ENCODE measurements at places on chromosomes 3 and 15.

DNA sequence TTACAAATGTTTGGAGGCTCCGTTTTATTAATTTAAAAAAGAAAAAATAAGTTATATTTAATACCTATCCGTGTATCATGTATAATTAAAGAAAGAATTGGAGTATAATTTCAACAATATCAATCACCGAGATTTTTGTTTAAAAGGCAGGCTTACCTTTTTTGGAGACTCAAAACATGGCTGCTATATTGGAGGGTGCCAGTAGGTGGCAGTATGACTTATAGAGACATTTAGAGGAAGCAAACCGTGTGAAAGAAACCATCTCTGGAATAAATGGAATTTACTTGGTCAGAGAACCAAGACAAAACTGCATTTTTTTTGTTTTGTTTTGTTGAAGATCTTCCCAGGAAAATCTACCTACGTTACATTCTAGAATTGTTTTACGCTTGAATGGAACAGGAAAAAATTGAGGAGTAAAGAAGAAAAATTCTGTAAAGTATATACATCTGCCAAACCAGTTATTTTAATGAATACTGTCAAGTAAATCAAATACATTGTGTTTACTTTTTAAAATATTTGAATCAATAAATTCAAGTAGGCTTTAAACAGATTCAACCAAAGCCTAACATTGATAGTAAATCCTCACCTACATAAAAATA lies 802.6 kb upstream of the ALCAM start:
- peak; percentile 11 for DNase-seq

DNA sequence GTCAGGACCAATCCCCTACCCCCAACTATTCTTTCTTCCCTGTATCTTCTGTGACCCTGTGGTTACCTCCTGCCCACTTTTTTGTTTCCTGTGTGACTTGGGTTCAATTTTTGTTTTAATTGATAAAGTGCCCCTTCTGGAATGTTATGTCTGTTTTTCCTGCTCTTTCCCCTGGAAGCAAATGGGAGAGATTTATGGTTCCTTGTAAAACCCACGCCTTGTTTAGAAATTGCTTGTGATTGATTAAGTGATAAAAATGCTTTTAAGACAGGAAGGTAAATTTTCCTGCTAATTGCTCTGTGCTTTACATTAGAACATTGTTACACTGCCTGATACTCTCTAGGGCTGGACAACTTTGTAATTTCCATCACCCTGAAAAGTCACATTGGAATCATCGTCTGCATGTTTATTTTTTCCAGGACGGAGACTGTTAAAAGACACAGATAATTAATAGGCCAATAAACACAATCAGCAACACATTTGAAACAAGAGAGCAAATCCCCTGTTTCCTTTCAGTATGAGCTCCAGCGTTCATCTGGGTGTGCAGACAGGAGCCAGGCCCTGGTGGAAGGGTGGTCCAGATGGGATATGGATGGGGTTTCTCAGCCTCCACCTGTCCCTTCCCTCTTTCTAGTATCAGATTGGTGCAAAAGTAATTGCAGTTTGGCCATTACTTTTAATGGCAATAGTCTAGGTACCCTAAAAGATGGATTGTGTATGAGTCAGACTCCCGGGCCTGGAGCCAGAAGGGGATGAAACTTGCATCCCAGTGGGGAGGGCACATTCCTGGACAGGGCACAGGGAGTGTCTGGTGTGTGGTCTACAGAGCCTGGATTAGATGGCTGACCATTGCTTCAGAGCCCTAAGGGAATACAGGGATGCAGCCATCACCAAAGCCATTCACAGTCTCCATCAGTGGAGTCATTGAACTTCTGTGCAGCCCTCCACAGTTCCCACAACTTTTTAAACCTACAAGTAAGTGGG lies 58.1 kb upstream of the AGBL1 start:
- no peak for DNase-seq

DNA sequence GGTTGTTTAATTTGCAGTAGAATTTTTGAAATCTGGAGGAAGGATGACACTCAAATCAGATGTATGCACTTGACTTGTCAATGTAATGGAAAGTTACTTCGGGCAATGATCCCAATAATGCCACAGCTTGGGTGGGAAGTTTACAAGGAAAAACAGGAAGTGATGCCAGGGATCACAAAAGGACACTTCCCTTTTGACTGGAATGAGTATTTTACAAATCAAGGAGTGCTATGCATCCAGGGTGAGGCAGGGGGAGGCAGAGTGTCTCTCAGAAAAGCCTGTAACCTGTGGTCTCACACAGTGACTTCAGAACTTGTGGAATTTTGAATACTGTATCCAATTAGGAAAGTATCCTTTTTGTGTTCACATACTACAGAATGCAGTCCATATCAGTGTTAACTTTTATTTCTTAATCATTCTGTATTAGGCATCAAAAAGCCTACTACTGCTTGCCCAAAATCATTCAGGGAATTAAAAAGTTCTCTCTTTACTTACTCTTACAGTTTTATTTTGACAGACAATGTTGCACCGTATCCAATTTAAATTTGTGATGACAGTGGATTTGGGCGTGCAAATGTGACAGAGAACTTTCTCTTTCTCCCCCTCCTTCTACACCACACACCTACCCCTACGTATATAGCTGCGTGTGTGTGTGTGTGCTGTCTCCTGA lies 445.1 kb downstream of the MECOM start:
- peak; percentile 70 for DNase-seq

GRCh38 chr15:39855400-39855799 lies 64.7 kb downstream of the GPR176 start:
- DNase-seq = no peak

- no peak for DNase-seq
These were observed 68.5 kb downstream of the GRIP2 start for GRCh38 chr3:14471690-14472089.

DNA sequence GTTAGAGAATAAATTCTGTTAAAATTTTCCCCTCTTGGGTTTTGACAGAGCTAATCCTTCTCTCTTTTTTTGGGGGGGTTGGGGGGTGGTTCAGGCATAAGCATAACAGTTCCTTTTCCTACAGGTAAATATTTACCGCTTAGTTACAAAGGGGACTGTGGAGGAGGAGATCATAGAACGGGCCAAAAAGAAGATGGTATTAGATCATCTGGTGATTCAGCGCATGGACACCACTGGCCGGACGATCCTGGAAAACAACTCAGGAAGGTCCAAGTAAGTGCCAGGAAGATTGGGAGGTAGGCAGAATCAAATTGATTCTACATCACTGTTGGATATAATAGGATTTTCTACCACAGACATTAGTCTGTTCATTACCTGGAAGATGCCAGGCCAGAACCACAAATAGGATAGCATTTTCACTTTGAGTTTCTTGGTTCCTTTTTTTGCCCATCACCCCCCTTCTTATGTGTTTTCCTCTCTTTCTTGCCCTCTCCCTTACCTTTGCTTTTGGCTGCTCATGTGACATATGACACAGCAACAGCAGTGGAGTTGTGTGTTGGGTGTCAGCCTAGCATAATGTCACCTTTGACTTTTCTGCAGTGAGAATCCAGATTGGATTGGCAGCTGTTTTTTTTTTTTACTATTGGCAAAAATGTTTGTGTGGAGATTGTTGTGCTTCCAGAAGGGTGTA lies 79.0 kb downstream of the CHD2 start:
- no peak for DNase-seq

DNA sequence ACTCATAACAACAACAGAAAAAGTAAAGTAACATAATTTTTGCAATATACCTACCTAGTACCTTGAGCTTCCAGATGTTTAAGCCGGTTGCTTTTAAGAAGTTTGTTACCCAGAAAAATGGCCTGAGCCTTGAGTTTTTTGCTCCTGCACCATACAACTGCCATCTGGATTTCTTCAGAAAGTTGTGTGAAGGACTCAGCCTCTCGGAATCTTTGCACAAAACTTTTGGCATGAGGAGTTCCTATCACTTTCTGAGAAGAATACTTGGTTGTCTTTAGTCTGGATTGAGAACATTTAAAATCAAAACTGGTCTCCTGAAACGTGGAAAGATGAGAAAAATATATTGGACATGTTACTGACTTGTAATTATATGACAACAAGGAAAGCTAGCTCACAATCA lies 17.3 kb downstream of the GTPBP8 start:
- DNase-seq = no peak

GRCh38 chr3:179562591-179563270 lies at the start of gene ACTL6A:
TSS of gene ACTL6A (plus strand) at chr3:179562926. CDS start at chr3:179563093, 167 bp downstream.
- peak; percentile 99 for DNase-seq

- peak; percentile 33 for DNase-seq
These were observed 29.4 kb downstream of the LYSMD4 start for GRCh38 chr15:99703603-99704443.

- DNase-seq = no peak
These were observed 49.5 kb upstream of the SLC9A9 start for GRCh38 chr3:143897576-143898295.

DNA sequence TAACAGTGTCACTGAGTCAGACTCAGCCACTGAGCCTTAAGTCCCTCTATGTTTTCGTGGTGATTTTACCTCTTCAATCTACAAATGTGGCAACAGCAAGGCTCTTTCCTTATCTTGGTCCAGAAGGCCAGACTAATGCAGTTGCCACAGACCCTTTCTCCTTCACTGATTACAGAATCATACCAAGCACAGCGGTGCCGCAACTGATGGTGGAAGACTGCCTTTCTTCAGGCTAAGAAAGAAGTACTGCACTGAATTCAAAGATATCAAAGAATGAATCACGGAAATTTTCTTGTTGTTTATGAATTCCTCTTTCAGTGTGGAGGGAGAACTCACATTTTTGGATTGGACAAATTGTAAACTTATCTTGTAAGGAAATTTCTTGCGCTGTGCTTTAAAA lies 18.6 kb downstream of the DCP1A start:
- no peak for DNase-seq

- DNase-seq = no peak
These were observed 21.2 kb downstream of the LRRC2 start for GRCh38 chr3:46544771-46545503.

- DNase-seq = no peak
These were observed 20.7 kb upstream of the POC1A start for GRCh38 chr3:52174896-52175295.

DNA sequence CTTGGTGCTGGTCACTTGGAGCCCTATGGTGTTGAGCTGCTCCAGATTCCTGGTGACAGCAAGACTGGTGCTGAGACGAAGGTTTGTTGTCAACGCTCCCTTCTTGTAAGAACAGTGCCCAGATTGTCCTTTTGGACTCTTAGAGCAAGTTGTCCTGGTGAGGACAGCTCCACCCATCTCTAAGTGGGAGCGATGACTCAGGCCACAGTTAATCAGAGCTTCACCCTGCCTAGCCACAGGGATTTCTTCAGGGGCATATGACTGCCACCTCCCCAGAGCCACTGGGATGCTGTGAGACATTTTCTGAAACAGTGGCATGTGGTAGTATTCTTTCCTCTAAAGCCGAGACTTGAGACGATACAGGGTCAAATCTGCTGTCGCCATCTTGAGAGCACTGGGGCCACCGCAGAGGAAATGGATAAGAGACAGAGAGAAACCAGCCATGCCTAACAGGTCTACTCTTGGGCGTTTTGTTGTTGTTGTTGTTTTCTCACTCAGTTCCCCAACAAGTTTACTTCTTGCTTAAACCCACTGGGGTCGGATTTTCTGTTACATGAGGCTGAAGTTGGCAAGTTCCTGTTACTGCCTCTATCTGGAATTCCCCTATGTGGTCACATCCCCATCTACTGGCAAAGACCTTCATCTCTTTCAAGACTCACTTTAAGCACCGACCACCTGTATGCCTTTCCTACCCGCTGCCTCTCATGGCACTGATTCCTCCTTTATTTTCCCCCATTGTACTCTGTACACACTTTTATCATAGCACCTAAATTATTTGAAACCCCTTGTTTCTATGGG lies 16.0 kb upstream of the PCOLCE2 start:
- no peak for DNase-seq

GRCh38 chr3:140910860-140911259 lies 30.8 kb upstream of the SLC25A36 start:
- DNase-seq = peak; percentile 14

DNA sequence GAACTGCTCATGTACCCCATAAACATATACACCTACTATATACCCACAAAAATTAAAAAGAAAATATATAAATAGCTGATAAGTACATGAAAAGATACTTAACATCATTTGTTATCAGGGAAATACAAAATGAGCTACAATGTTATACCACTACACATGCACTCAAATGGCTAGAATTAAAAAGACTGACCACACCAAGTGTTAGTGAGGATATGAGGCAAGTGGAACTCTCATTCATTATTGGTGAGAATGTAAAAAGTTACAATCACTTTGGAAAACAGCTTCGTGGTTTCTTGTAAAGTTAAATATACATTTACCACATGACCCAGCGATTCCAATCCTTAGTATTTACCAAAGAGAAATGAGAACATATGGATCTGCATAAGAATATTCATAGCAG lies 26.5 kb downstream of the EOMES start:
- DNase-seq = no peak

- no peak for DNase-seq
These were observed 95.3 kb upstream of the TPRG1 start for GRCh38 chr3:189076449-189076848.

- no peak for DNase-seq
These were observed 102.8 kb downstream of the SNRPN start for GRCh38 chr15:25057574-25057973.

DNA sequence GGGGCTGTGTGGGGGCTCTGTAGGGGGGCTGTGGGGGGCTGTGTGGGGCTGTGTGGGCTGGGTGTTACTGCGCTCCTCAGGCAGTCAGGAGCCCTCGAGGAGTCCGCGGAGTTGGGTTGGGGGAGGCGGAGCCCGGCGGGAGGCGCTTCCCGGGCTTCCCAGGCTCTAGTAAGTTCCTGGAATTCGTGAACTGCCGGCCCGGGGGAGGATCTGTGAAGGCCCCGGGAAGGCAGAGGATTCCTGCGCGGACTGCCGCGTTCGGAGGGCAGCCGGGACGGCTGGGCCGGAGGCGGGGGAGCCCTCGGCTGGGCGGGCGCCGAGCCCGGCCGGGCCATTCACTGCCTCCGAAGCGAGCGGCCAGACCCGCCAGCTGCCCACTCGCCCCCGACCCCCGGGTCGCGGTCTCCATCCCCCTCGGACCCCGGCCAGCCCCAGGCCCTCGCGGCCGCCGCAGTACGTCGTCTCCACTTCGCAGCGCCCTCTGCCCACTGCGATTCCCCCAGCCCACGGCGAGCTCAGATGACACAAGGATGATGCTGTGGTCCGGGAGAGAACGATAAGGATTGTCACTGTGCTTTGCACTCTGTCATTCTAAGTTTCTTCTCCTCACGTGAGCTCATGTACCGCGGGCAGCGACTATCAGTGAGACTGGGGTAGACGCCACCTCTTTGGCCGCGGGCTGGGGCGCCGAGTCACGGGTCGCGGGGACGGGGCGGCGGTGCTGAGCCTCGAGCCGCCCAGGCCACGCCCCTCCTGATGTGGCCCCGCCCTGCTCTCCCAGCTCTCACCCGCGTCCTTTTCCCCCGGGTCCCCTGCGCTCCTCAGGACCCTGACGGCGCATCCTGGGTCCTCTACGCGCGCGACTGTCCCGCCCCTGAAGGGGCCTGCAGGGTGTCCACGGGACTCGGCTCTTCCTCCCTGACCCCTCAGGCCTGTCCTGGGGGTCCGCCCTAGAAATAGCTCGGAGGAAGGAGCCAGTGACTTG lies 65.3 kb downstream of the KLF13 start:
- peak; percentile 56 for DNase-seq

Measured in endothelial cell (in vitro differentiated cells).